Naive thymus-derived CD4-positive, alpha-beta T cell (primary cell): ENCODE measurements at places on chromosomes 12 and 14. TPM values are rescaled to one million over a fixed set of nuclear protein-coding genes. Genes with fewer than 3 reads are reported as not detected.

Gene CPM
- 4.4 TPM for total RNA-seq

DNA sequence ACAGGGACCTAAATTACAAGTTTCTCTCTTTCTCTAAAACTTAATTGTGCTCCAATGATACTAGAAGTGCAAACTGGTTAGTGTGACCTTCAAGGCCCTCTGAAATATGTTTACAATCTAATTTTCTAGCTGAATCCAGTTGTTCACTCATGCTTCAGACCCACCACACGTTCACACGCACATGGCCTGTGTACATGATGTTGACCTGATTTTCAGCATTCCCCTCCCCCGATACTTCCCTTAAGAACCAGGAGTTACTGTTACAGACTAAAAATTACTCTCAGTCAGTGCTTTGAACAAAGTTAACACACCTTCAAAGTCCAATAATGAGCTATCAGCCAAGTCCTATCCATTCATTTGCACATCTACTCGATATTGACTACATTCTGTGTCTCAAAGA lies 16.5 kb downstream of the MBIP start:
- DNase-seq = no peak
- no peaks in the 10 kb centered on the region for H3K4me1 ChIP-seq
- H3K27me3 ChIP-seq = no peaks in the 10 kb centered on the region
- H3K36me3 ChIP-seq = peaks cover 56% of the 10 kb centered on the region

GRCh38 chr12:55927588-55928502 lies at the start of gene PYM1:
PYM1 (minus strand) TSS chr12:55927894; CDS start chr12:55927761, 133 bp downstream.
- peak within 1 kb of the TSS; percentile 90 for H3K27ac ChIP-seq
- H3K4me3 ChIP-seq = peak within 1 kb of the TSS; percentile 99
- H3K27me3 ChIP-seq = no peaks in the 10 kb centered on the region
- peak; percentile 42 for DNase-seq

DNA sequence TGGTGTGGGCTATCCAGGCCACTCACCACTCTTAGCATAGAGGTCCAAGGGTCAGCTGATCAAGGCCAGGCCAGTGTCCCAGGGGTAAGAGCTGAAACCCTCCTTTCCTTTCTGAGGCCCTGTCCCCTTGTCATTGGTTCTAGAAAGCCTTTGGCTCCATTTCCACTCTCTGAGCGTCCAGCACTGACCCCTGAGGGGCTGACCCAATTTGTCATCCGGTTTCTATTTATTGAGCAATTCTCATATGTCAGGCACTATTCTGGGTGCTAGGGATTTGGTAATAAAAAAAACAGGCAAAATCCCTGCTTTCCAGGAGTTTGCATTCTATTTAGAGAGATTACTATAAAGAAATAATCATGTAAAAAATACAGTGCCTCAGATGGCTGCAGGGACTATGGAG lies 3.4 kb downstream of the KRT77 start:
- H3K36me3 ChIP-seq = no peaks in the 10 kb centered on the region
- no peak overlapping the region for H3K27ac ChIP-seq
- DNase-seq = no peak
- no peaks in the 10 kb centered on the region for H3K27me3 ChIP-seq

GRCh38 chr14:99713972-99714371 lies 29.9 kb downstream of the CYP46A1 start:
- no peaks in the 10 kb centered on the region for H3K4me1 ChIP-seq
- H3K27me3 ChIP-seq = peaks cover 4% of the 10 kb centered on the region
- no peak for DNase-seq
- no peak overlapping the region for H3K27ac ChIP-seq
- no peak overlapping the region for H3K4me3 ChIP-seq

GRCh38 chr14:35374263-35374712 lies 30.3 kb downstream of the NFKBIA start:
- no peak overlapping the region for H3K27ac ChIP-seq
- H3K4me1 ChIP-seq = peaks cover 6% of the 10 kb centered on the region
- no peaks in the 10 kb centered on the region for H3K27me3 ChIP-seq

Gene CLEC14A
- total RNA-seq = not detected in 2 replicates

DNA sequence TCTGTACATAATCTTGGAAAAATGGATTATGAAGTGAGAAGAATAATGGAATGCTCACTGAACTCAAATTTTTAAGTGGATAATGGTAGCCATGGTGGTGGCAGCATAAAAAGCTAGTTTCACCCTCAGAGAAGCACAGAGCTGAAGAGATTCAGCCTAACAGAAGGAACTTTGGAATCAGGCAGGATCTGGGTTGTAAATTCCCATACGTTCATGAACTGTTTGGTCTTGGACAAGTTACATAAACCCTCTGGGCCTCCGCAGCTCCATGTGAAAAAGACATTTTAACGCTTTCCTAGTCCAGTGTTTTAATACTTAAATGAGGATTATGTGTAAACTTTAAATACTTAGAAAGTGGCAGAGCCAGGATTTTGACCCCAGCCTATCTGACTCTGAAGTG lies 26.6 kb downstream of the JKAMP start:
- H3K27ac ChIP-seq = no peak overlapping the region
- H3K4me3 ChIP-seq = no peak overlapping the region

- no peak overlapping the region for H3K4me3 ChIP-seq
- no peaks in the 10 kb centered on the region for H3K4me1 ChIP-seq
- no peak for DNase-seq
- H3K27ac ChIP-seq = no peak overlapping the region
These were observed 237.3 kb upstream of the DAAM1 start for GRCh38 chr14:58951143-58951542.

Gene GPR84
- 13.1 TPM for total RNA-seq

Gene INSM2
- not detected for total RNA-seq

DNA sequence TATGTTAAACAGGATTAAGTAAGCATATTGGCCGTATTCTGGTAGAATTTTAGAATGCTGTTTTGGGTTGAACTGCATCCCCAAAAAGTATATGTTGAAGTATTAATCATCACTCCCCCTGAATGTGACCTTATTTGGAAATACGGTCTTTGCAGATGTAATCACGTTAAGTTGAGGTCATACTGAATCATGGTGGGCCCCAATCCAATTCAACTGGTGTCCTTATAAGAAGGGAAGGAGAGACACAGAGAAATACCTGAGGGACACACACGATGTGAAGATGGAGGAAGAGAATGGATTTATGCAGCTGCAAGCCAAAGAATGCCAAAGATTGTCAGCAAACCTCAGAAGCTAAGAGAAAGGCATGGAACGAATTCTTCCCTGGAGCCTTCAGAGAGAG lies 268.6 kb downstream of the ITPR2 start:
- H3K27ac ChIP-seq = no peak overlapping the region
- no peak overlapping the region for H3K4me3 ChIP-seq
- H3K27me3 ChIP-seq = no peaks in the 10 kb centered on the region
- no peaks in the 10 kb centered on the region for H3K4me1 ChIP-seq

DNA sequence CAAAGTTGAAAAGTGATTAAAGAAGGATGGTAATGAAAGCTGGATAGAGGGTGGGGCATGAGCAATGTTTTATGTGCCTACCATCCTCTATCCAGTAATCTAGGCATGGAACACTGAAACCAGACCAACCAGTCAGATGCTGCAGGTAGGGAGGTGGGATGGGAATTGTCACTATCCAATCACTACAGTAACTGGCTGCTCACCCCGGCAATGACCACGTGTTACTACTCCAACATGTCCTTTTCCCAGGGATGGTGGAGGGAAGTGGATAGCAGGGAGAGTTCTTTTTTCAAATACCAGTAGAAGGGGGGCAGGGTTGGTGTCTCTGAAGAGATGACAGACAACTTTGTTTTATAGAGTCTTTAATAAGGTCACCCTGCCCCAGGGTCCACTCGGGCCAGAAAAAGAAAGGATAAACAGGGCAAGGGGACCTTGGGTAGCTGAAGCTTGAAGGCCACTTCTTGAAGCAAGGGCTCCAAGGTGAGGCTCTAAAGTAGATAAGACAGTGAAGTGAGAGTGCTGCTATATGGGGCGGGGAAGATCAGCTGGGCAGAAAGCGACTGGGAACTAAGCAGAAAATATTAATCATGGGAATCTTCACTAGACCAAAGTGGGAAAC lies 14.7 kb upstream of the CDH24 start:
- peaks cover 21% of the 10 kb centered on the region for H3K36me3 ChIP-seq
- H3K27me3 ChIP-seq = no peaks in the 10 kb centered on the region
- H3K4me3 ChIP-seq = peak overlapping the region; percentile 85
- H3K4me1 ChIP-seq = peaks cover 28% of the 10 kb centered on the region
- DNase-seq = no peak

- no peaks in the 10 kb centered on the region for H3K4me1 ChIP-seq
- no peak overlapping the region for H3K4me3 ChIP-seq
- DNase-seq = no peak
- H3K27ac ChIP-seq = no peak overlapping the region
- no peaks in the 10 kb centered on the region for H3K36me3 ChIP-seq
These were observed 29.7 kb downstream of the CPNE8 start for GRCh38 chr12:38875586-38876228.

GRCh38 chr12:22474970-22475720 lies 69.2 kb downstream of the C2CD5 start:
- H3K27ac ChIP-seq = no peak overlapping the region
- no peaks in the 10 kb centered on the region for H3K36me3 ChIP-seq
- no peaks in the 10 kb centered on the region for H3K4me1 ChIP-seq
- no peak for DNase-seq
- no peak overlapping the region for H3K4me3 ChIP-seq

Gene CALM1
- total RNA-seq = 748 TPM

- DNase-seq = no peak
- H3K36me3 ChIP-seq = no peaks in the 10 kb centered on the region
- H3K4me1 ChIP-seq = no peaks in the 10 kb centered on the region
- H3K27ac ChIP-seq = no peak overlapping the region
- no peak overlapping the region for H3K4me3 ChIP-seq
These were observed 80.5 kb upstream of the TBX3 start for GRCh38 chr12:114764510-114764909.

Gene SLC10A1
- total RNA-seq = not detected in 2 replicates

Gene TWF1
- 35.6 TPM for total RNA-seq

Gene YARS2
- 17.1 and 17.4 TPM in 2 replicates for total RNA-seq

DNA sequence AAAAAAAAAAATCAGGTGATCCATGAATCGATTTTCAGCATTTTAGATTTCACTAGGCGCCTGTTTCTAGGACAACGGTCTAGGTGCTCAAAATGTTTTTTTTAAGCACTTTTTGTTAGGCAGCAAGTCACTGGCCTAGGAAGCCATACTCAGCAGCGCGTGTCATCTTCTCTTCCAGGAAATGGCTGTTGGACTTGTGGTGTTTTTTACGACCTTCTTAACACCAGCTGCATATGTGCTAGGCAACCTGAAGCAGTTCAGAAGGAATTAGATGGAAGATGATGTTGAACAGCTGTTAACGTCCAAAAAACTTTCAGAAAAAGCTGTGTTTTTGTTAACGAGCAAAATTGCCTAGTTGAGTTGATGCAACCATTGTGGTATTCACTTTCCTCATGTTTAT lies 868 bp downstream of the COX8C start:
- no peak for DNase-seq
- H3K27me3 ChIP-seq = no peaks in the 10 kb centered on the region
- no peaks in the 10 kb centered on the region for H3K36me3 ChIP-seq
- H3K4me1 ChIP-seq = no peaks in the 10 kb centered on the region
- no peak overlapping the region for H3K27ac ChIP-seq

DNA sequence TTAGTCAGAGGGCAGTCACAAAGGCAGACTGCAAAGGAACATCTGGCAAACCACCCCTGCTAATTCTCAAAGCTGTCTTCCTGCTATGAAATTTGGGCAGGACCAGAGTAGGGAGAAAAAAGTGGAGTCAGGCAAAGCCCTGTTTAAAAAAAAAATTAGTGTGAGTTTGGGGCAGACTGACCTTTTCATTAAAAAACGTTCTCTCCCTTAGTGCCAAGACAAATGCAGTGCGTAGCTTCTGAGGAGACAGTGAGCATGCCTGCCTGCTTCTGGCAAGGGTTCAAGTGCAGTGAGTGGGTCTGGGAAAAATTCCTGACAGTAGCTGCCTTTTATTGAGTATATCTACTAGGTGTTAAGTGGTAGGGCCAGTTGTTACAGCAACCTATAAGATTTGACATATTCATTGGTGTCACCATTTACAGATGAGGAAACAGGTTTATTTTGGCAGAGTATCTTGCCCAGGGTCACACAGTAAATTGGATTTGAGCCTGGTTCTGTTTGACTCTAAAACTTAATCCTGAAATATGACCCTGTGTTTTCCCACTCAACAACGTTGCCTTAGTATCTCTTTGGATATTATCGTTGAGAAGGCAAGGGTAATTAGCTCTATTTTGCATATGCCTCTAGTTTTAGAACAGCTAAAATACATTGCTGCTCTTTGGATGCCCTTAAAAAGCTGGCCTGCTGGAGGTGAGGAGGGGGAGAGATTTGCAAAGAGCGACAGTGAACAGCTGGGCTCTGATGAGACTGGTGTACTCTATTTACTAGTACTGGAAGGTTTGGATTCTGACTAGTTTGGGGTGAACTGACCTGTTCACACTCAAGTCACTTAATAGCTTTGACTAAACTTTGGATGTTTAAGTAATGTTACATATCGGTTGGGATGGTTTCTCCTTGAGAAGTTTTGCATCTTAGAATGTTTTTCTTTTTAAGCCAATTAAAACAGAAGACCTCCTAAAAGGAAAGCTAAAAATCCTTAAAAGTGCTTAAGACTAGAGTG lies 72.8 kb downstream of the PAPOLA start:
- H3K4me1 ChIP-seq = no peaks in the 10 kb centered on the region
- no peak for DNase-seq
- no peak overlapping the region for H3K27ac ChIP-seq
- H3K4me3 ChIP-seq = no peak overlapping the region

- no peak for DNase-seq
- peaks cover 10% of the 10 kb centered on the region for H3K4me1 ChIP-seq
- H3K27me3 ChIP-seq = no peaks in the 10 kb centered on the region
- H3K27ac ChIP-seq = no peak overlapping the region
- H3K36me3 ChIP-seq = no peaks in the 10 kb centered on the region
These were observed 19.8 kb downstream of the PRPF40B start for GRCh38 chr12:49643135-49643534.

DNA sequence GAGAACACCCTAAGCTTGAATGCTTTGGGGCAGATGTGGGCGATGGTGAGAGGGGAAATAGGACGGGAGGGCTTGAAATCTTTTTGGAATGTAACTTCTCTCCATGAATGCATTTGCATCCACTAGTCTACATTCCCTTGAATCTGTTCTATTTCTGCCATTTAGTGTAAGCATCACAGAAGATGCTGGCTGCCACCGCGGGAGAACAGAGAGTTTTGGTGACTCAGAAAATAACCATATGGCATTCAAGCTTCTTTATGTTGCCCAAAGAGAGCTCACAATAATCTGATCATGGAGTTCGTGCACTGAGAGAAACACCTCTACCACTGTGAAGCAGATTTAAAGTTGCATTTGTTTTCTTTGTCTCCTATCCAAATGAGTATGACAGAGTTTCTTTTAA lies 52.6 kb upstream of the OTX2 start:
- H3K27ac ChIP-seq = no peak overlapping the region
- H3K4me1 ChIP-seq = no peaks in the 10 kb centered on the region
- no peak overlapping the region for H3K4me3 ChIP-seq
- no peaks in the 10 kb centered on the region for H3K36me3 ChIP-seq
- H3K27me3 ChIP-seq = peaks cover 5% of the 10 kb centered on the region

Gene NTF3
- total RNA-seq = not detected in 2 replicates

- H3K27ac ChIP-seq = no peak overlapping the region
- H3K27me3 ChIP-seq = no peaks in the 10 kb centered on the region
- no peak overlapping the region for H3K4me3 ChIP-seq
These were observed 3.9 kb downstream of the ABHD4 start for GRCh38 chr14:22601996-22602395.

Gene TRIAP1
- 29.3 TPM for total RNA-seq
